ENCODE measurements at places on chromosomes 1 and 21.
A peak's percentile ranks its signal among the peaks of the same experiment; 100 is the strongest.

GRCh38 chr1:193264313-193265065 is 78.1 kb upstream of the B3GALT2 start:
- no peak for DNase-seq

GRCh38 chr1:171984850-171985485 is 143.7 kb downstream of the DNM3 start:
- DNase-seq: no peak

GRCh38 chr1:114108751-114109255 is 44.9 kb downstream of the SYT6 start:
- DNase-seq: no peak

GRCh38 chr21:37675202-37675801 is 241.0 kb downstream of the KCNJ6 start:
- DNase-seq: peak; percentile 52

DNA sequence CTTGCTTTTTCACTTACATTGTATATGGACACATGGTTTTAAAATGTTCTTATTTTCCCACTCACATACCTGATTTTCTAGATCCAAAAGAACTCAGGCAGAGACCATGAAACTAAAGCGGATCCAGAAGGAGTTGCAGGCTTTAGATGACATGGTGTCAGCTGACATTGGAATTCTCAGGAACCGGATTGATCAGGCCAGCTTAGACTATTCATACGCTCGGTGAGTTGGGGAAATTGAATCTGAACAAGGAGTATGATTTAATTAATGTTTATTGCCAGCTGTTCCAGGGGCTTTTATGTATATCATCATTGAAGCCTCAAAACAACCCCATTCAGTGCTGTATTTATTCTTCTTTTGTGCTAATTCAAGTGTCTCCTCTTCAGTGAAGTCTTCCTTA is 12.7 kb downstream of the GORAB start:
- no peak for DNase-seq

- no peak for DNase-seq
Measured at GRCh38 chr1:150144606-150145005, 5.1 kb upstream of the PLEKHO1 start.

DNA sequence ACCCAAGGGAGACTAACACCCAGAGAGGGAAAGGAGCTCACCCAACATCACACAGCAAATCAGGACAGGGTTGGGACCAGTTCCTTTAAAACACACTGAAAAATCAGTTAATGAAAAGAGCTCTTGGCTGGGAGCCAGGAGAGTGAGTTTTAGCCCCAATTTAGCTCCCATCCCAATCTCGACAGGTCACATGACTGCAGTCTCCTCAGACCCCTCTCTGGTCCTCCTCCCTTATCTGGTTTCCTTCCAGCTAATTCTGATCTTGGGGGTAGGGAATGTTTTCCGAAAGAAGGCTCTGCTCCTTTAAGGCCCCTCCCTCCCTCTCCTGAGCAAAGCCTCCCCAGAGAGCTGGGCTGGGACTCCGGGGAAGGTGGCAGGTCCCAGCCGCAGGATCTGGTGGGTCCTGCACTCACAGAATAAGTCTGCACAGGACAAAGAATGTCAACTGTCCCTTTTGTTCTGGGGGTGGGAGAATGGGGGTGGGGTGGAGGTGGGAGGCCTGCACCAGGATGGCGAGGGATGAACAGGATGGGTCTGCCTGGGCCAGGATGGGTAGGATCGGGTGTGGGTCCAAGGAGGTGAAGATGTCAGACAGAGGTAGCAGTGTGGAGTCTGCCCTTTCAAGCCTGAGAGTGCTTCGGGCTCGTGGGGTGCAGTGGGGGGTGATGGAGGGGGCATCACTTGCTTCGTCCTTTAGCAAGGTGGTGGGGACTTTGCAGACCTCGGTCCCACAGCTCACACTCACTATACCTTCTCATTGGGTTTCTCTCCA is 57.3 kb upstream of the SSBP3 start:
- DNase-seq: no peak

DNA sequence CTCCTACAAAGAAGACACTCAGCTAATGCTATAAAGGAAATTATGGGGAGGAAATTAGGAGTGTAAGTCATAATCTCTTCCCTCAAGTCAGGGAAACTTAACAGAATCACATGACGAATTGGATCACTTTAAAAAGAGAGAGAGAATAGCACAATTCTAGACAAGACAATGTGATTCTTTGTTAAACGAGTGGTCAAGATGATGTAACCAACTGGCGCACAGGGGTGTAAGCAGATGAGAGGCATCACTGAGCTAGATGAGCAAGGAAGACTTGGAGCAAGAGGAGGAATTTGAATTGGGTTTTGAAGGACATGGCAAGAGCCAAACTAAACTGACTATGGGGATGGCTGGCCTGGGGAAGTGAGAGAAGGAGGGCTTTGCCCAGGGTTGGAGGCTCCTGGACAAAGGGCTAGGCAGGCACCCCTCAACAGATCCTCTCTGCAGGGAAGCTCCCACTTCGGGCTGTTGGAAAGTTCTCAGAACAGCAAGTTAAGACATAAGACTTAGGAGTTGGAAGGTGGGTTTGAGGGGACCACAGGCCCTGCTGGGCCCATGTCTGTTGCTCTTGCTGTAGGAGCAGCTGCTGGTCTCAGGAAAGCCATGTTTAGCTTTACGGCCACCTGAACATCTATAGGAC is 123.9 kb upstream of the GRIK3 start:
- no peak for DNase-seq

GRCh38 chr1:198352975-198353695 is 187.3 kb downstream of the ATP6V1G3 start:
- DNase-seq: no peak

DNA sequence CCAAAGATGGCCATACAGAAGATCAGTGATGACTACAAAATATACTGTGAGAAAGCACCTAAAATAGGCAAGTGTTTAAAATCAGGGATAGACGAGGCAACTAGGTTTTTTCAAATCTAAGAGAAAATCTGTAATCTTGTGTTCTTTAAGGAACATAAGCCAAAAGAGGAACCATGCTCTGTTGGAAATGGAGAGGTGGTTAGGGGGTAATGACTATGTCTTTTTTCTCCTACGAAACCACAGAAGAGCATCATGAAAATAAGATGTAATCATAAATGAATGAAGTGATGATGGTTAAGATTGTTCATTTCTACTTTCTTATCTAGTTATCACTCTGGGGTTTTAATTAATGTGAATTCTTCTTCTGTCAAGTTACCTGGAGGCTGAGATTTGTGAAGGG is 43.1 kb downstream of the RGSL1 start:
- no peak for DNase-seq

- no peak for DNase-seq
Measured at GRCh38 chr1:7707527-7707926, 63.6 kb upstream of the VAMP3 start.

DNA sequence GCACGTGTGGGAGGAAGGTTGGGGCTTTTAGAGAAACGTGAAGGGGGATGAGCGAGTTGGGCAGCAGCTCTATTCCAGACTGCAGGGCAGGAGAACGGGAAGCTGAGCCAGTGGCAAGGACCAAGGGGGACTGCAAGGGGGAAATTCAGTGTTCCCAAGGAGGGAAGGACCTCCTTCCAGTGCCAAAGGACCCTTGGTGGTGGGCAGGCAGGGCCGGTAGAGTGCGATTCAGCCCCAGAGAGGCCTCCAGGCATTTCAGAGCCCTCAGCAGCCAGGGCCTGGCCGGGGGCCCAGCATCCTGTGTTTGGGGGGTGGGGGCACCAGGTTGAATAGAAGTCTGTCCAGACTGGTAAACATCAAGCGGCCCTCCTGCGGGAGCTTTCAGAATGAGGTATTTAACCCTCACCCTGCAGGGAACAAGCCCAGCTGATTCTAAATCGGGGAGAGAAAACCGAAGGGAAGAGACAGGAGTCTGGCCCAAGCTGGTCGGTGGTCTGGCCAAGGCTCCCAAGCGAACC is 2.3 kb downstream of the COL9A2 start:
- DNase-seq: no peak

GRCh38 chr1:63674238-63674864 is 81.1 kb downstream of the PGM1 start:
- peak; percentile 53 for DNase-seq

DNA sequence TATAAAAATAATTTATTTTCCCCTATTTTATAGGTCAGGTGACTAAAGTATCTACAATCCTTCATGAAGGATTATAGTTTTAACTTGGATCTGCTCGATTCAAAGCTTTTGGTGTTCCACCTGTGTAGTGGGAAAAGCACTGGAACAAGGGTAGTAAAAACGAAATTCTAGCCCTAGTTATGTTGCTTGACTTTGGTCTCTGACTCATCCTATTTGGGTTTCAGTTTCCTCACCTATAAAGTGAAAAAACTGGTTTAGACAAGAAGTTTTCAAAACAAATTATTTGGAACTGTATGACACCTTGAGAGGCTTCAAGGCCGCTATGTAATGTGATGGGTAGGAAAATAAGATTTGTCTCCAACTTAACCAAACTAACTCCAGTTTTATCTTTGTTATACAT is 505.2 kb upstream of the ZRANB2 start:
- no peak for DNase-seq

- DNase-seq: no peak
Measured at GRCh38 chr1:4462831-4463484, 191.5 kb upstream of the AJAP1 start.

DNA sequence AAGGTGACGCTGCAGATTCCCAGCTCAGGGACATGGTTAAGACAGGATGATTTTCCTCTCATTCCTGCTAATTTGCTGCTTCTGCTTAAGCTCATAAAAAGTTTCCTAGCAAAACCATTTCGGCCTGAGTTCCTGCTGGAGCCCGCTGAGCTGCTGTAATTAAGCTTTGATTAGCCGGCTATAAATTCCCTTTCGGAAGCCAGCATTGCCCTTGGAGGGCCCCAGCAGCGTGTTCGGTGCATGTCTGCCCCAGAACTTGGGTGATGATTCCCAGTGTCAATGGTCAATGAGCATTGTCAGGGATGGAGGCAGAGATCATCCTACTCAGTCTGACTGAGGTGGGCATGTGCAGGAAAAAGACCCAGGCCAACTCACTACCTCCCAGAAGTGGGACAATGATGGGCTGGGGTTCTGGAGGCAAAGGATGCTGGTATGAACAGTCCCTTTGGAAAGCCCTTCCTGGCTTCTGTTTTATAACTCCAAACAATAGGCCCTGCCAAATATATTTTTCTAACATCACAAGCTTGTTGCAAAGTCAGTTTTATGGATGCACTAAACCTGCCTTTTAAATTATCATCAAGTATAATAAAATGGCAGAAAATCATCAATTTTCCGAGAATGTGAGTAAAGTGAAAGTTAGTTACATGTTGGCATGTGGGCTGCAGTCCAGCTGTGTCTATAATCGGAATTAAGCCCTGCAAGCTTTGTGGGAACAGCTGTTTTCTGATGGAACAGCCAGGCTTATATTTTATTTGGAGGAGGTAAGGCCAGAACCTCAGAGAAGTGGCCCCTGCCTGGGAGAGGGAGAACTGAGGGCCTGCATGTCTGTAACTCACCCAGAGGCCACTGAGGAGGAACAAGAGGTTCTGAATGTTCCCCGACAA is 257.1 kb downstream of the GRIK3 start:
- DNase-seq: no peak

- no peak for DNase-seq
Measured at GRCh38 chr21:17823846-17824245, 4.7 kb upstream of the C21orf91 start.

DNA sequence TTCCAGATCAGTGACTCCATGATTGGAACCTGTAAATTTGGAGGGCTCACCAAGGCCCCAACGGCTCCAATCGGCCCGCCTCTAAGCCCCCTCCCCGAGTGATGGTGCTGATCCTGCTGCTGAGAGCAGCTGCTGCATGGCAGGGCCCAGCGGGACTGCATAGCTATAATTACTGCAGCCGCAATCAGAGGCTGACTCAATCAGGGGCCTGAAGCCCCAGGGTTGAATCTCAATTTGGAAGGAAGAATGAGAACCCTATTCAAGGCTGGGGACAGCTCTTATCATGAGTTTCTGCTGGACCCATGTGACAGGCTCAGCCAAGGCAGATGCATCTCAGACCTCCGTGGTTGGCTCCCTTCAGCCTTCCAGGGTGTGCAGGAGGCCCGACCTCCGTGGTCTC is 42.8 kb upstream of the MAGOH start:
- DNase-seq: no peak

DNA sequence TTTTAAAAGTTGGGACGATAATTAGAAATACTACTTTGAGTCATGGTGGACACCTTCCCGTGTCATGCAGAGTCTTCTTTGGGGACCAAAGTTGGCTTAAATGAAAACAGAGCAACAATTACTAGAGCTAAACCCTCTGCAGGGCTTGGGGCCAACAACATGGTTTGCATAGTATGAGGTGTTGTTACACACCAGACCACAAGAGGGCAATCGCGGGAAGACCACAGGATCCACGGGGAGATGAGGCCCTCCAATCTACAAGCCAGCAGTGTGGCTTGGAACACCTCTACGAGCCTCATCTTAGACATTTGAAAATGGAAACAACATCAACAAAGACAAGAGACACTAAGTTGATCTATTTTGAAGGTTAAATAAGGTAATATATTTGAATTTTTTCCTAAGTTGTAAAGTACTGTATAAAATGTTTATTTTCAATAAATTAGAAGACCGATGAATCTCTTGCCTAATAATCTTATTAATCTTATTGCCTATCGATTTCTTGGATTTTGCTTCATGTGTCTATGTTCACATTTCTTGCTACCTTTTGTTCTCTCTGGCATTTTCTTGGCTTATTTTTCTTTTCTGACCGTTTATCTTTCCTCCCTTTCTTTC is 8.2 kb upstream of the SMCP start:
- peak; percentile 40 for DNase-seq

DNA sequence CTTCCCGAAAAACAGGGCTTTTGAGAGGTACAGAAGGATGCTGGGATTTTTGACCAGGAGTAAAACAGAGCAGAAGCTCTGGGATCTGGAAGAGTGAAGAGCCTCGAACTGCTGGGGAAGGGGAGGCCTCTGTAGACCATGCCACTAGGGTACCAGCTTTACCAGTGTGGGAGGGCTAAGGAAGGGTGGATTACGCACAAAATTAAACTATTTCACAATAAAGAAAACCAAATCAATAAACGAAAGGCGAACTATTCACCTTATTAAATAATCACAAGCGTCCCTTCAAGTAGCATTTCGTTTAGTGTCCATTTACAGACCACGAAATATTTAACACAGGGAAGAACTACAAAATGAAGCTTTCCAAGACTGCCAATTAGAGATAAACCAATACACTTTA is 723 bp downstream of the CZIB start:
- no peak for DNase-seq

DNA sequence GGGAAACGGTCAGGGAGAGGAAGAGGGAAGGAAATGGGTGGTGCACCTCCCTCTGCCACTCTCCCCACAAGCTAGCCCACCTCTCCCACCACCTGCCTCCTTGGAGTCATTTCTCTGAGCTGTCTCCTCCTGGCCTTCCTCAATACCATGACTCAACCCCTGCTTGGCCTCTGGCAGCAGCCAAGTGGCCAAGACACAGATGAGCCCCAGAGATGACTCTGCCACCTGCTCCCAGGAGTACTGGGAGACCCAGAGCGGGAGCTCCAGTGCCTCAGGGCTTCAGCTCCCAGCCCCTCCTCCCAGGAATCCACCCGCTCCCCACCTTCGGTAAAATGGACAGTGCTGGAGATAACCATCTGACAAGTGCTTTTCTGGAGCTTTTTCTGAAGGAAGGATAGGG is 2.6 kb downstream of the S100A16 start:
- DNase-seq: no peak

- no peak for DNase-seq
Measured at GRCh38 chr1:234148816-234149215, 224.4 kb upstream of the COA6 start.

- no peak for DNase-seq
Measured at GRCh38 chr1:155970531-155971167, 7.7 kb downstream of the ARHGEF2 start.
